ENCODE measurements at places on chromosomes 6 and 20.

GRCh38 chr6:135087403-135087802 is 32.8 kb upstream of the HBS1L start:
- DNase-seq = no peak

- no peak for DNase-seq
Observed at GRCh38 chr6:37134036-37134395, 35.9 kb upstream of the PIM1 start.

DNA sequence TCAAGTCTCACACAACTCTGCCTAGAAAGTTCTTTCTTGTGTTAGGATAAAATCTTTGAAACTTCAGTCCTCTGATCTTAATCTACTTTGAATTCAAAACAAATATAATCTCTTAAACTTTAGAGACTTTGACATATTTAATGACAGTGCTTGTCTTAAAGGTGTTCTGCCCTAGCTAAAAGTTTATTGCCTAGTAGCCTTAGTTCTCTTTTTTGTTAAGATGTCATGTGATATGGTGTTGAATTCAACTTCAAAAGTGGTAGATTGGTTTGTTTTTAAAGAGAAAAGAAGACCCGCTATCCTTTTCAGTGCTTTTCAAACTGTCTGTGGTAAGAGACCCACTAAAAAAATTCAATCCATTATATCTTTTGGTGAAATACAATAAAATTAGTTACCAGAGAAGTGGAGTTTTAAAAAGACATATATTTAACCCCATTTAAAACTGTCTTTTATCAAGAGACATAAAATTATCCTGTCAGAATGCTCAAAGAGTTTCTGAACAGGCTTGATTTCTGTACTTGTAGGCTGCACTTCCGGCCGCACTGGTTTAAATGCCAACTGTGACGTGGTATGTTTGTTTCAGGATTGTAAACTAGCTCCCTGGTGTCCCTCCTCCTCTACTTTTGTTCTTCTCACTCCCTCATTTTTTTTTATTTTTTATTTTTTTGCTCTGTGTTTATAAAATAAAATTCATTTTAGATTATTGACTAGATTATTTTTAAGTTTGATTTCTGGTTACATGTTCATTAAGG is 76.5 kb downstream of the QKI start:
- no peak for DNase-seq

- DNase-seq = no peak
Observed at GRCh38 chr6:162671580-162672165, 55.9 kb downstream of the PRKN start.

DNA sequence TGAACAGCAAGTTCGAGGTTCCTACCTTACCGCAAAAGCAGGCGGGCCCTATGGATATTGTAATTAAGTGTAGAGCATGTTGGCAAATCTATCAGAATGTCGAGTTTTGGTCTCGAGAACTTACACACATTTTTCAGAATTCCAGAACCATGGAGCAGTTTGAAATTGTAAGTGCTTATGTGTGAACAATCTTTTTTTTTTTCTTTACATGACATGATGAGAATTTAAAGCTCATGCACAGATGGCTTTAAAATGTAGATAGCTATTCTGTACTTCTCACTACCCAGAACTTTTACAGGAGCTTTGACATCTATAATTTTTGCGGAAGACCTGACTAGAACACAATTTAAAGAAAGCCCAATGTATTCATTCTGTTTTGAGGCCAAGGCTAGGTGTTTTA is 117.8 kb upstream of the RSPO3 start:
- DNase-seq = no peak

DNA sequence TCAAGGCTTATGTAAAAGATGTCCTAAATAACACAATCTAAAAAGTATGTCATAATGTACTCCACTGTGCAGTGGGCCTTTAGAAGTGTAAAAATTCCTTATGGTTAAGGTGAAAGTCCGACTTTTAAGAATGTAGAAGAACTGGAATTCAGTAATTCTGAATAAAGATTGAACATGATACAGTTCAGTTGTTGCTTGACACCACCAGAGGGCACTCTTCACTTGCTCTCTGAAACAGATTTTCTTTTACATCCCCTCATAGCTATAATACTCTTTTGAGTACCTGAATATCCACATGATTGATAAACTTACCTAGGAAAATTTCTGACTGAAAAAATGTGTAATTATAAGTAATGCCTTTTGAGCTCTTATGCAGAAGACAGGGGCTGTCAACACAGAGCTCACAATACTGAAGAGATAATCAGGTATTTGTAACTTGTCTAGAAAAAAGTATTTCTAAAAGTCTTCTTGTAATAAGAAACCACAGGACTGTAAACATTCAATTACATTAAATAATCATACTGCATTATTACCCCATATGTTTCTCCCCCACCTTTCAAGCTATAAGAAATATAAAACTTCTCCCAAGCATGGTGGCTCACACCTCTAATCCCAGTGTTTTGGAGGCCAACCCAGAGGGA is 92.1 kb downstream of the POPDC3 start:
- no peak for DNase-seq

GRCh38 chr6:4727217-4727616 is 49.0 kb upstream of the CDYL start:
- no peak for DNase-seq

- no peak for DNase-seq
Observed at GRCh38 chr20:47660983-47661700, 124.1 kb downstream of the SULF2 start.

- no peak for DNase-seq
Observed at GRCh38 chr20:53527196-53527595, 66.4 kb downstream of the ZNF217 start.

- no peak for DNase-seq
Observed at GRCh38 chr6:165243801-165244200, 65.6 kb downstream of the C6orf118 start.

- no peak for DNase-seq
Observed at GRCh38 chr20:1950836-1951235, 43.0 kb downstream of the PDYN start.

GRCh38 chr6:75143191-75143590 is 62.7 kb downstream of the COL12A1 start:
- DNase-seq = no peak

DNA sequence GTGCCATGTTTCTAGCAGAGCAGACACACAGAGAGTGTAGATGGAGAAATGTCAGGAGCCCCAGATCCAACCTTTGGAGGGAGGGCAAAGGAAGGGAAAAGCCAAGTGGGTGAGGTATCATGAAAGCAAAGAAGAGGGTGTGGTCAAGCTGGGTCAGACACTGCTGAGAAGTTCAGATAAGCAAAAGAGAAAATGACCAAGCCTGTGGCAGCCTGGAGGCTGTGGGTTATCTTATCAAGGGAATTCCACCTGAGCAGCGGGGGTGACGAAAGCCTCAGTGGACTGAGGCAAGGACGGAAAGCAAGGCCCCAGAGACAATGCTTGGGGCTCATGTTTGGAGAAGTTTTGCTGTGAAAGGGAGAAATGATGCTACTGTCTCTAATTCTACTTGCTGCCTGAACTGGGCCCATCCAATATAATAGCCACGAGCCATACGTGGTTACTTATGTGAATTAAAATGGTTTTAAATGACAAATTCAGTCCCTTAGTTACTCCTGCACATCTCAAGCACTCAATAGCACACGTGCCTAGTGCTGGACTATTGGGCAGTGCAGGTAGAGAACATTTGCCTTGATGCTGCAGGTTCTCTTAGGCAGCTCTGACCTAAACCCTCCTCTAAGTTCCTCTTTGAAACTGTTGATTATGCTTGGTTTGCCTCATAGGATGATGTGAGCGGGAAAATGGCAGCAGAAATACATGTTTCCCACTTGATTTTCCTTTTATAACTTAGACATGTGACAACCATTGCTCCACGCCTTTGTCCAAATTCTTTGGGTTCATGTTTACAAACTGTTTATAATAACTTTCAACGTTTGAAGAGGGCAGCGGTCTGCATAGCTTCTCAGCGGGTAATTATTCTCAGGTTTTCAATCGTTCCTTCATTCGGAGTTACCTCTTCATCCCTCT is 63.7 kb downstream of the SLC22A23 start:
- DNase-seq = no peak

DNA sequence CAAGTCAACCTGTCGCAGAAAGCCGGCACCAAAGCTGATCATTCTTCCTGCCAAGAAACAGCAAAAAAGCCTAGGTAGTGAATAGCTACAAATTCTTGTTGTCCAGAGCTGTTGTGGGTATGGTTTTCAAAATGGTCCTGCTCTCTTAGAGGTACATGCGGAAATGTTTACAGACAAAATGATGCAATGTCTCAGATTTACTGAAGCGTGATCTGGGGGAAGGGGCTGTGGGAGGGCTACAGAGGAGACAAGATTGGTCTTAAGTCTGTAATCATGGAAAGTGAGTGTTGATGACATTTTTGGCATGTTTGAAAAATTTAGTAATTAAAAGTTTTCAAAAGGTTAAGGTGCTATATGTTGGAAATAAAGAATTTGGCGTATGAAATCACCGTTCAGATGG is 6.2 kb downstream of the NTSR1 start:
- DNase-seq = no peak

GRCh38 chr20:19397666-19398065 is 185.2 kb downstream of the SLC24A3 start:
- no peak for DNase-seq

GRCh38 chr6:166763606-166764472 is 136.8 kb upstream of the RPS6KA2 start:
- DNase-seq = no peak

DNA sequence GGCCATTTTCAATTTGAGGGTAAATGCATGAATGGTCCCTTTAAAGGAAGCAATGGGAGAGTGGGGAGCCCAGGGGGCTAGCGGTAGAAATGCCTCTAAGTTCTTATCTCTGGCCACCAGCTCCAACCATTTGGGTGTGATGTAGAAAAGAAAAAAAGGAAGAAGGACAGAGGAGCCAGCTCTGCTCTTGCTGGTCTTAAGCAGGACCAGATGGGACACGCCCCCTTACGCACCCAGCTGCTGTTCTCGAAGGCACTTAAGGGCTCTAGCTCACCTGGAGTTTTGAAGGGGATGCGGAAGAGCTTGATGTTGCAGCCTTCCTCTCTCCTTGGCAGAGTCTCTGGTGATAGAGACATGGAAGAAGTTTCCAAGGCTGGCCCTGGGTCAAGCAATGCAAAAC is 59.5 kb upstream of the RNF144B start:
- no peak for DNase-seq

DNA sequence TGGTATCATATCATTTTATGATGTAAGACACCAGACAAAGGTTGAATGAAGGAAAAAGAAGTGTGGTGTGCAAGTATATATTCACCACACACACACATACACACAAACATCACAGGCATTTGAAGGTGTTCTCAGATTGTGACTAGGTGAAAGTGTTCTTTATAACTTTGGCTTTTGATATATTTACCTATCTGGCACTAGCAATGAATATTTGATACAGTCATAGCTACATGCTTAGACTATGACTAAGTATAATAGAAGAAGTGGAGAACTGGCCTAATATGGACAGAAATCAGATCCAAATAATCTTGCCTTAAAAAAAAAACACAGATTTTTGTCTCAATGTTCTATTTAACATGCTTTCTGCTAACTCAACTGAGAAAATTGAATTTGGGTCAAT is 809.9 kb downstream of the KIF16B start:
- DNase-seq = no peak

DNA sequence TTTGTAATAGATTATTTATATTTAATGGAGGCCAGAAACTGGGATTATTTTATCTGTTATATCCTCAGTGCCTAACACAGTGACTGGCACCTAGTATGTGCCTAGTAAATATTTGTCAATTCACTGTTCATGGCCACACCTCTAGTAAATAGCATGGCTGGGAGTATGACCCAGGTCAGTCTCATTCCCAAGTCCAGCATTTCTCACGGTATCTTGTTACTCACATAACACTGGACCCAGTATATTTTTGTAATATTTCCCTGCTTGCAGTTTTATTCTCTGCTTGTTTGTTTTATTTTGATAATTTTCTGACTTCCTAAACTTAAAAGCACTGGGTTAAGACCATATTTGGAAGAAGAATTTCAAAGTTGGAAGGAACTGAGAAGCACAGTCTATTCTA is 47.7 kb downstream of the CTNNBL1 start:
- DNase-seq = no peak

DNA sequence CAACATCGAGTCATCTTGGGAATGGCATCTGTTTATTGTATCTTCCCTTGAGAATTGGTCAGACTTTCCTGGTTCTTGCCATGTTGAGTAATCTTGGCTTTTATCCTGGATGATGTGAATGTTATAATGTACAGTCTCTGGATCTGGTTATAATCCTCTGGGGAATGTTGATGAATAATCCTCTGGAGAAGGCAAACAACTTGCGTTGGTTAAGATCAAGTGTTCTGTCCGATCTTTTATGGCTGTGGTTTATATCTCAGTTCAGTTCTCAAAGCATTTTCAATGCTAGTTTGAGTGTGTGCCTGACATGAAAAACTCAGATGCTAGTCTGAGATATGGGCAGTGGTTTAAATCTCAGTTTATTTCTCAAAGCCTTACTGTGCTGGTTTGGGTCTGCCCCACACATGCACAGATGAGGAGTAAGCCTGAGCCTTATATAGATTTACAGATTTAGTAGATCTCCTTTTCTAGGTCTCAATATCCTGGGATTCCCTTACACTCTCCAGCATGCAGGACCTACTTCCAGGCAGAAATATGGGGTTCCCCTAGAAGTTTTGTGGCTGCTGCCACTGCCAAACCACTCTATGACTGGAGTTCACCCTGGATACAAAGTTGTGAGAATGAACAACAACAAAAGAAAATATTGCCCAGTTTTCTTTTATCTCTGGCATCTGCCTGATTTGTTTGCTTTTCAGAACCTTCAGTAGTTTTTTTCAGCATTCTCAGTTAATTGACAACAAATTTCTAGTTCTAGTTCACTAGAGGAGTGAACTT is 191.8 kb upstream of the MAN1A1 start:
- DNase-seq = no peak

DNA sequence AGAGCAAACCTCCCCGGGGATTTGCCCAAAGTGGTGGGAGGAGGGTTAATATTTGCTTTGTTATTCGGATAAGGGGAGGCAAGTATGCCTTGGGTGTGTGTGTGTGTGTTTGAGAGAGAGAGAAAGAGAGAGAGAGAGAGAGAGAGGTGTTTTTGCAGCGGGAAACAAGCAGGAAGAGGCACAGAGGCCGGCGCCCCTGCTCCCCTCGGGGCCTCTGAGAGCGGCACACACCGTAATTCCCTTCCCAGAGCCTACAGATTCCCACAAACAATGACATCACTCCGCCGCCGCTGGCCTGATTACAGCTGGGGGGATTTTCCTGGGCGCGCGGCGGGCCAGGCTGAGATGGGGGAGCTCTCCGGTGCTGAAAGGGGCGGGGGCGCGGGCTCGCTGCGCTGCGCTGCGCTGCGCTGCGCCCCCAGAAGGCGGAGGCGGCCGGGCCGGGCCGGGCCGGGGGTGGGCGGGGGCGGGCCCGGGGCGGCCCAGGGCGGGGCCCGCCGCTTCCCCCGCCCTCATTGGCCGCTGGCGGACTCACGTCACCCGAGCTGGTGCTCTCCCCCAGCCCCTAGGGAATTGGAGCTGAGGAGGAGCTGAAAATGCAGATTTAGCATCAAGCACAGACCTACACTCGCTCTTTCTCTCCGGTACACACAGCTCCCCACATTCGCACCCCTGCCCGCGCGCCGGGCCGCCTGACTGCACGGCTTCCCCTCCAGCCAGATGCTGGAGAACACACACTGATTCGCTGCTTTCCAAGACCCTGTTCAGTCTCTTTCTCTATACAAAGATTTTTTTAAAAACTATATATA is at the start of gene PCSK2:
TSS of gene PCSK2 (plus strand) at position 631 of the 809 bp plus-strand sequence. CDS start 266 bp downstream, outside the sequence.
- no peak for DNase-seq

Measured in stimulated activated CD4-positive, alpha-beta T cell treated with anti-CD3 and anti-CD28 coated beads, TNF-alpha, amount 100 ng/mL, for 4 hours (primary cell).